Femur (tissue), 1 donor: ENCODE measurements at places on chromosomes 6 and 20.

DNA sequence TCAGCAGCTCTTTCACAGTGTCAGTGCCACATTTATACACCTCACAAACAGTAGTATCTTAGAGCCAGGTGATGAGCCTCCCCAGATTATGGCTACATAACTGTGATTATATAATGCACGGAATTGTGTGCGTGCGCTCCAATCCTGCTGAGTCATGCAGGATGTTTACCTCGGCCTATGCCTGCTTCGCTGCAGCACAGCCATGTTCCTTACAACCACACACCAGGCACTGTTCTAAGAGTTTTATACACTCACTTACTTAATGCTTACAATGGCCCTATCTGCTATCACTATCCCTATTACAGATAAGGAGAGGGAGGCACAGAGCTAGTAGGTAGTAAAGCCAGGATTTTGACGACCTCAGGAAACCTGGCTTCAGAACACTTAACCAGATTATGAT, 7.3 kb downstream of the ZKSCAN3 start:
- DNase-seq = no peak

DNA sequence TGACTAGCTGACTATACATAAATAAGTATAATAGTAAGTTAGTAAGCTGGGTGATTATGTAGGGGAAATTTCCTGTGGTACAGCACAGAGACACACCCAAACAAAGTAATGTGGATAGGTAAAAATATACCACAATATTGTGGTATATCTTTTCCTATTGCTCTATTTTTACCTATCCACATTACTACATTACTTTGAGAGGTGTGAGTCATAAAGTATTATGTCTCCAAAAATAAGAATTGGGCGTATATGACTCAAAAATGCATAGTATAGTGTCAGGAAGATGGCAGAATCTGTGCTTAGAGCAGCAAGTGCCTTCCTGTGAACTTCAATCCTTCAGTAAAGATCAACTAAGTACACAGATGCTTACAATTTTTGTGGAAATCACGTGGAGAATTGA, 2.7 kb upstream of the SIRPG start:
- no peak for DNase-seq

GRCh38 chr6:26597821-26598220, 1.1 kb downstream of the ABT1 start:
- DNase-seq = no peak

- DNase-seq = no peak
These were observed 58.8 kb downstream of the BMP6 start for GRCh38 chr6:7784706-7785105.

GRCh38 chr6:4402477-4402976, 267.2 kb upstream of the ECI2 start:
- DNase-seq = peak; percentile 51
